ENCODE measurements at places on chromosomes 13 and 19.

GRCh38 chr19:56086671-56087430, 34.2 kb downstream of the ZNF787 start:
- DNase-seq, result no peak

GRCh38 chr13:53250977-53251376, 222.4 kb downstream of the OLFM4 start:
- DNase-seq, result no peak

GRCh38 chr13:74886502-74886901, 595.5 kb downstream of the TBC1D4 start:
- DNase-seq, result no peak

DNA sequence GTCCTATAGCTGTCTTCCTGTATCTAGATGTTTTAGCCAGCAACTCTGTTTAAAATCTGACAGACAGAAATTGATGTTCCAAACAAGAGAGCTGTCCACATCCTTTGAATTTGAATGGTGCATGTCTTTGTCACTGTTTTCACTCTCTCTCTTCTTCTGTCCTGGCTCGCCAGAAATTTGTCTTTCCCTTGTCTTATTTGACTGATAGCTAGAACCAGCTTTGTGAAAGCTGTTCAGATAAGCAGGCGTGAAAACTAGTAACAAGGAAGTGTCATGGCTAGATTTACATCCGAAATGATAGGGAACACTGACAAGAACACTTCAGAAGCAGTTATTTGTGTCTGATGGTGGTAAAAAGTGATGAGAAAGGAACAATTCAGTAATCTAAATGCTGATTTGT, 354.9 kb upstream of the SLITRK1 start:
- no peak for DNase-seq

All from endothelial cell (in vitro differentiated cells).